ENCODE measurements at places on chromosomes 2 and 18.
A peak's percentile ranks its signal among the peaks of the same experiment; 100 is the strongest.

DNA sequence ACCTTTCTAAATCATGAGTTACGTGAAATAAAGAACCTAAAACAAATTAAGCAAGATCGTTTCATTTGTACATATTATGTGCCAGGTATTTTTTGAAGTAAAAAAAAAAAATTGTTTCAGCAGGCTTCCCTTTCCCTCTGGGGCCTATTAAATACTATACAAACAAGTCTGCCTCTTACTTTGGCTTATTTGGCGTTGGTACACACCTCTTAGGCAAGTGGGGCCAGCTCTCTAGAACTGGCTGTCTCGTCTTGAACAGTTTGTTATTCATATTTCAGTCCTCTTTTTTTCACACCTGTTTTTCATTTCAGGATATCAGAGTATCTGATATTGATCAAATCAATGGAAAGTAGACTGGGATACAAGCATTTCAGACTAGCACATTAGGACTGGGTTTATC is 27.4 kb upstream of the PPP3R1 start:
- DNase-seq = no peak

GRCh38 chr2:18178736-18179349 is 300.4 kb downstream of the KCNS3 start:
- peak; percentile 43 for DNase-seq

- peak; percentile 66 for DNase-seq
Measured at GRCh38 chr18:498931-499775, 1.3 kb downstream of the COLEC12 start.

DNA sequence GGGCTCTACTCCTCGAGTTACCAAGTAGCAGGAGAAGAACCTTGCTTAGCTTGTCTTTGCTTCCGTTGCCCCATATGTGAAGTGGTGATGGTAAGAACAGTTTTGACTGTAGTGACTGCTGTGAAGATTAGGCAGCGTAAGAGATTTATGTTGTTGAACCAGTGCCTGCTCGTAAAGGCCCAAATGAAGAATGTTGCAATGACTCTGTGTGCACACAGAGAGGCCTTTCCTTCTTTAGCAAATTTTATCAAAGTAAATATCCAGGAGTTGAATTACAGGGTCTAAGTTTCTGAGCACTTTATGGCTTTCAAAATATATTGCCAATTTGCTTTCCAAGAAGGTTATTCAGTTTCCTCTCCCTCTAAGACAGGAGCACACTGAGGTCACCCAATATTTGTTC is 14.5 kb downstream of the NTSR2 start:
- DNase-seq = no peak

GRCh38 chr2:157792335-157793052 is 83.6 kb downstream of the ACVR1 start:
- DNase-seq = peak; percentile 48

DNA sequence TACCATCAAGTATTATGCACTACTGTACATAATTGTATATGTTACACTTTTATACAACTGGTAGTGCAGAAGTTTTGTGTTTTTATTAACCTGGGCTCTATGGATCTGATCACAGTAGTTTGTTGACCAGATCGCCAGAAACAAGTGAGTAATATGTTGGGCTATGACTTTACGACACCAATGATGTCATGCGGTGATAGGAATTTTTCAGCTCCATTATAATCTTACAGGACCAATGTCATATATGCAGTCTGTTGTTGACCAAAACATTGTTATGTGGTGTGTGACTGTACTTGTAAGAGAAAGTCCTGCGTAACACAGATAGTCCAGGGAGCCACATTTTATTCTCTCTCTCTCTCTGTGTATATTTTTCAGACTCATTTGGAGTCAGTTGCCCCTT is 4.5 kb upstream of the ACOXL start:
- no peak for DNase-seq

DNA sequence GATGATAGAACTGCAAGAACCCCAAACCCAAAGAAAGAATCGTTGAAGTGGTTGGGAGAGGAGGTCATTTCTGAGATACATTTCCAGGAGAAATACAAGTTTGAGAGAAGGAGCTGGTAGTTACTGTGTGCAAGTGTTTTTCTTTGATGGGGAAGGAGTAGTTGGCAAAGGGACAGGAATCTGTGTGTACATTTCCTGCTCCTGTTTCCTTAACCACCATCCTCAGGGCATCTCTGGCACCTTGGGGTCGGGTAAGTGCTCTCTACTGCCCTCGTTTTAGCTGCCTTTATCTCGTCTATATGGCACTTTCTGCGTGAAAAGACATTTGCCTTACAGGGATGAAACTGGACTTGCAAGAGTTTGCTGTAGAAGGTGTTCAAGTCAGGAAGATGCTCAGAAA is 27.3 kb downstream of the CDC42EP3 start:
- no peak for DNase-seq

DNA sequence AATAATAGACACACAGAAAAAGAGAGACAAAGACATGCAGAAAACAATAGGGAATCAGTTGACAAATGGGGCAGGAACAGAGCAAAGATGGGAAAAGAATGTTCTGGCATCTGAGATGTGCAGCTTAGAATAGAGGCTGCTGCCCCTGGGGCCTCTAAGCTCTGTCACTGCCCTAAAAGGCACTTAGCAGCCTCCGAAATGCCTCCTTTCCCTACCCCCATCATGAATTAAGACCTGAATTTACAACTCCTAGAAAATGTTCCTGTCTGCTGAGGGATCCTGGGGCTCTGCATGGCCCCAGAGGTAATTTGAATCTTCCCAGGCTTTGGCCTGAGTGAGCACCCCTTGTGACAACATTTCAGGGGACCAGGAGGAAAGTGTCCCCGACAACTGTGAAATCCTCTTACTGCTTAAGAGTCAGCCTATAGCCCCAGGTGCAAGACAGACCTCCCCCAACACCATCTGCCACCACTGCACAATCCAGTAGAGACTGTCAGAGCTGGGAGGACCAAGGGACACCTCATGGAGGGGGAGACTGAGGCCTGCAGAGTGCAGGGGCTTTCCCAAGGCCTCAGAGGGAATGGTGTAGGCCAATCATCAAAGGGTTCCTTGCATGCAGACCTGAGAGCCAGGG is 24.8 kb downstream of the MRPL35 start:
- DNase-seq = no peak

GRCh38 chr2:96526615-96527285 is 9.8 kb upstream of the ARID5A start:
- DNase-seq = no peak

DNA sequence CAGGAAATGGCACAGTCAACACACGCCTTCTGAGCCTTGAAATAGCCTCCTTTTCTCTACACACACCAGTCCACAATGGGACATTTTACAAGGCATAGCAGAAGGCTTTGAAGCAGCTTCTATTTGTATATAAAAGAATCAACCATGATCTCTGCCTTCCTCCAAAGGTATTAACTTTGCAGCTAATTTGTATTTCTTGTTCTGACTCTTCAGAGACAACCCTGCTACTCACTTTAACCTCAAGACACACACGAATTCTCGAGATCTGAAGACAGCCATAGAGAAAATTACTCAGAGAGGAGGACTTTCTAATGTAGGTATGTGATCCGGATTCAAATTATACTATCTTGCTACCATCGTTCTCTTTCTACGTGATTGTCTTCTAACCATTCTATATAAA is 104.6 kb downstream of the VIT start:
- no peak for DNase-seq

- no peak for DNase-seq
Measured at GRCh38 chr18:8754995-8755960, 49.9 kb downstream of the MTCL1 start.

GRCh38 chr2:186129767-186130581 is 356.1 kb upstream of the ZC3H15 start:
- DNase-seq = peak; percentile 35

DNA sequence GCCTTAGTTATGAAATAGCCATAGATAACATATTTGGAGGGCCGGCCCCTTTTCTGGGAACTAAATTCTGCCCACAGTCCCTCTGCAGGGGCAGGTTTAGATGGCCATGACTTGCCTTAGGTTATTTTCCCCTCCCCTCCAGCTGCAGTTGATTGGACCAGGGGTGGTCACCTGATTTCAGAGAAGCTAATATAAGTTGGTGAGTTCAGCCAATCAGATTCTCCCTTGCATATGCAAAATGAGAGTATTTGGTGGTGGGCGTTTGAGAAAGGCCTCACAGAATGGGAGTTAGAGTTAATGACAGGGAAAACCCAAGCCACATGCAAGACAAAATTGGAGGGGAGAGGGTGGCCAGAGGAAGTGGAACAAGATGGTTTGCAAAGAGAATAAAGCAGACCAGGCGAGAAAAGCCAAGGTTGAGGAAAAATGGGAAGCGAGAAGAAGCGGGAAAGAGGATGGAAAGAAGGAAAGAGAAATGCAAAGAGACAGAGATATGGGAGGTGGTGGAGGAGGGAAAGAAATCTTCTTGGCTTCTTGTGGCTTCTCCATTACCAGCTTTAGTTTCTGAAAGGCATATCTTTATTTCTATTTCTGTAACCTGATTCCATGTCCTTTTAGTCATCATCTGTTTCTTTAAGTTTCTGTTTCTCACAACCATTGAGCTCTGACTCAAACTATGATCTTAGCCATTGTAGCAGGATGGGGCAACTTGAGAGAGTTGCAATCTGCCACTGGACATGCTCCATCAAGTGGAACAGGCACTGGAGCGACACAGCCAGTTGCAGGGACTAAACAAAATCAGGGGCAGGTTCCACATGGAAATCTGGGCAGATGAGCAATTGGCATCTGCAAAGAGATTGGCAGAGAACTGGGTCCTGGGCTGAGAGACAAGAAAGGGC is 108.1 kb upstream of the SIX3 start:
- peak; percentile 10 for DNase-seq

- DNase-seq = no peak
Measured at GRCh38 chr2:201257381-201257955, 2.9 kb upstream of the CASP8 start.

DNA sequence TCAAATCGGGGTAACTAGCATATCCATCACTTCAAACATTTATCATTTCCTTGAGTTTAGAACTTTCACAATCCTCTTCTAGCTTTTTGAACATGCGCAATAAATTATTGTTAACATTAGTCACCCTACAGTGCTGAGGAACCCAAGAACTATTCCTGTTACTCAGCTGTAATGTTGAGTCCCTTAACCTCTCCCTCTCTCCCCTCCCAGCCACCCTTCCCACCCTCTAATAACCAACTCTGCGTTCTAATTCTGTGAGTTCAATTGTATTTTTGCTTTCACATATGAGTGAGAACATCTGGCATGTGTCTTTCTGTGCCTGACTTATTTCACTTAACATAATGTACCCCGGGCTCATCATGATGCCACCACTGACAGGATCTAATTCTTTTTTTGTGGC is 78.6 kb upstream of the RANBP2 start:
- peak; percentile 75 for DNase-seq

DNA sequence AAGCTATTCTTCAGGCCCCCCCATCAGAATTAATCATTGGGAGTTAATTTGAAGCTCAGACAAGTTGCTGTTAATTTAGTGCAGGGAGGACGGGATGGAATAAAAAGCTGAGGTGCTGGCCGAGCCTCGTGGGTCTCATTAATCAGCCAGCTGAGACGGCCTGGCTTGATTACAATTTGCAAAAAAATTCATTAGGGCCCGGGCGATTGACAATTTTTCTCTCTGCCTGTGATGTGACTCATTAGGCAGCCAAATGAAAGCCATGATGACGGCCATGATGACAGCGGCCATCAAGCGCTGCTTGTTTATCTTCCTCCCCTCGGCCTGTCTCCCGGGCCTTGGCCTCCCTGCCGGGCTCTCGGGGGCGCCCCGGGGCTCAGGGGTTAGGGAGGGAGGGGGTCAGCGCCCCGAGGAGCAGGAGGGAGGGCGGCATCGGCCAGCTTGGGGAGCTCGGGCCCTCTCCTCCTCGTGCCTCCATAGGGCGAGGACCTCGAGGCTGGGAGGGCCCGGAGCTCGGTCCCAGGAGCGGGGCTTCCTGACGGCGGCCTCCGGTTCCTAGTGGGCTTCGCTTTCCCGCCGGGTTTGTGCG is 5.2 kb downstream of the GBX2 start:
- no peak for DNase-seq

- DNase-seq = no peak
Measured at GRCh38 chr2:64331114-64331645, 122.8 kb upstream of the LGALSL start.

- no peak for DNase-seq
Measured at GRCh38 chr2:113112441-113112840, 15.0 kb upstream of the IL1RN start.

DNA sequence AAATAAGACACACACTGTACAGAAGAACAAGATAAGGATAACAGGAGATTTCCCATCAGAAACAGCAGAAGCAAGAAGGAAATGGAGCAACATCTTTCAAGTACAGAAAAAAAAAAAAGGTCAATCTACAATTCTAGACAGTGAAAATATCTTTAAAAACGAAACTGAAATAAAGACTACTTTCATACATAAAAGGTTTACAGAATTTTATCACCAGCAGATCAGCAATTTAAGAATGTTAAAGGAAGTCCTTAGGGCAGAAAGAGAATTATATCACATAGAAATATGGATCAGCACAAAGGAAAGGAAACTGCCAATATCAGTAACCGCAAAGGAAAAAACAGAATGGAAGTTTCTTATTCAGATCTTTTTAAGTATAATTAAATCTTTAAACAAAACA is 931.0 kb downstream of the EPHA4 start:
- DNase-seq = no peak

- DNase-seq = no peak
Measured at GRCh38 chr2:98501876-98502275, 57.2 kb downstream of the INPP4A start.

- DNase-seq = no peak
Measured at GRCh38 chr2:239321596-239322415, 79.0 kb downstream of the HDAC4 start.

- no peak for DNase-seq
Measured at GRCh38 chr2:48938231-48938630, 182.7 kb upstream of the LHCGR start.

DNA sequence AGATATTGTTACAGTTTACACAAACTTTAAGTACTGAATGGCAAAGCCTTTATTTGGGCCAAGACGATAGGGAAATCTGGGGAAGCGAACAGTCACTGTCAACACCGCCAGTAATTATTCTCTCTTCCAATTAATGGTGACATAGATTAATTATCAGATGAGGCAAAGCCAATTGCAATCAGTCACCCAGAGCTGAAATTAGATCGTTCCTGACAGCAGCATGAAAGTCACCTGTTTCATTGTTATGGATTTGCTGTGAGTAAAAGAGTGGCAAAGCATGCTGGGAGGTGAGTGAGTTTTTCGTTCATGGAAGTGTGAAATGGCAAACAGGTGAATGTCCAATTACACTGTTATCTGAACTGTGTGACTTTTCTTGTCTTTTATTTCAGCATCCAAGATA is 164.8 kb upstream of the KLHL14 start:
- no peak for DNase-seq

GRCh38 chr2:110731064-110731463 is 1.3 kb upstream of the ACOXL start:
- DNase-seq = no peak

DNA sequence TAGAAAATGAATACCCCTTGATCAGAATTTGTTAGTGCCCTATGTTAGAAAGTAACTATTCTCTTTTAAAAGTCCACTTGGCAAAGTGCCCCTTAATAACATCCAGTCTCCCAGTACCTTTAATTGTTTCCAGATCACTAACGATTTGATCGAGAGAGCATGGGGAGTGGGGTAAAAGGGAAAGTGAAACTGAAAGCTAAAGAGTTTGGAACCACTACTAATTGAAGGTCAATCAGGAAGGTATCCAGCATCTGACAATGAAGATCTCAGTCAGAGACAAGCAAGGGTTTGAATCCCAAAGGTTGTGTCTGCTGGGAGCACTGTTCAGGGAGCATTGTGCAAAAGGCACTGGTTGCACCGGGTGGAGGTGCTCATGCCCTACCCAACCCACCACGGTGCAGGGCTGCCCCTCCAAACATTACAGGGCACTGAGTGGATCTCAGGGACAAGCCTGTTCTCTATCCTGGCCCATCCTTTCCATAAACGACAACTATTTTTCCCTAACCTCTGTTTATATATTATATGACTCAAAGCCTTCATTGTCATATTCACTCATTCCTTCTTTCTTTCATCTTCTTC is 14.6 kb upstream of the RIT2 start:
- peak; percentile 8 for DNase-seq
